ENCODE measurements at places on chromosomes 3 and 15. TPM values are rescaled to one million over a fixed set of nuclear protein-coding genes. Genes with fewer than 3 reads are reported as not detected.

The ST6GAL1 gene
- 0.11 TPM for total RNA-seq

The KLHL6 gene
- total RNA-seq, result not detected

The CRABP1 gene
- total RNA-seq, result not detected

GRCh38 chr15:58755956-58756355 lies 6.4 kb upstream of the ADAM10 start:
- DNase-seq, result no peak

DNA sequence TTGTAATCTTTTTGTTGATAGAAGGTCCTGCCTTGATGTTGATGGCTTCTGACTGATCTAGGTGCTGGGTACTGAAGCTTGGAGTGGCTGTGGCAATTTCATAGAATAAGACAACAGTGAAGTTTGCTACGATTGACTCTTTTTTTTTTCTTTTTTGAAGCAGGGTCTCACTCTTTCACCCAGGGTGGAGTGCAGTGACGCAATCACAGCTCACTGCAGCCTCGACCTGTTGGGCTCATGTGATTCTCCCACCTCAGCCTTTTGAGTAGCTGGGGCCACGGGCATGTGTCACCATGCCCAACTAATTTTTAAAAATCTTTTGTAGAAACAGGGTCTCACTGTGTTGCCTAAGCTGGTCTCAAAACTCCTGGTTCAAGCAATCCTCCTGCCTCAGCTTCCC lies 14.2 kb downstream of the ARID3B start:
- DNase-seq, result no peak

Data from SJSA1 (cell line).